Progenitor cell of endocrine pancreas (in vitro differentiated cells): ENCODE measurements at places on chromosomes 3 and 15. TPM values are rescaled to one million over a fixed set of nuclear protein-coding genes. Genes with fewer than 3 reads are reported as not detected.

The CLDN1 gene
- total RNA-seq: 37.8 and 38.0 TPM in 2 replicates

The DNAJC13 gene
- 37.3 and 43.0 TPM in 2 replicates for total RNA-seq

The GABRB3 gene
- total RNA-seq: 20.9 and 23.2 TPM in 2 replicates

The IL17RB gene
- 10.9 and 11.1 TPM in 2 replicates for total RNA-seq

The HTR3E gene
- total RNA-seq: not detected in 2 replicates

DNA sequence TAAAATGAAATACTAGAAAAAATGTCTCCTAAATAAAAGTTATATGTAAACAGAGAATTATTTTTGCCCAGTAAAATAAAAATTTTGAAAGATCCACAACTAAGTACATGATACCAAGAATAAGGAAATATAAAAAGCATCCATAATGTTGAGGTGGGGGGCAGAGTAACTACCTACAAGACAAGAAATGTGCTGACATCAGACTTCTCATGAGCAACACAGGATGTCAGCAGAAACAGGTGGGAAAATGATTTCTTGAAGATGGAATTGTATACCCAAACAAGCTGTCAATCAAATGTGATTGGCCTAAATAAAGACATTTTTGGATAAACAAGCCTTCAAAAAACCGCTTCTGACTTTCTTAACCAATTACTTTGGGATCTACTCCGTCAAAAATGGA lies 143.9 kb upstream of the LIPC start:
- no peak overlapping the region for H3K4me3 ChIP-seq
- H3K27me3 ChIP-seq: no peaks in the 10 kb centered on the region
- no peaks in the 10 kb centered on the region for H3K36me3 ChIP-seq
- H3K27ac ChIP-seq: no peak overlapping the region

GRCh38 chr3:47711596-47711995 lies 70.1 kb downstream of the SMARCC1 start:
- no peaks in the 10 kb centered on the region for H3K4me1 ChIP-seq
- no peak overlapping the region for H3K4me3 ChIP-seq
- no peaks in the 10 kb centered on the region for H3K27me3 ChIP-seq
- no peak overlapping the region for H3K27ac ChIP-seq
- DNase-seq: no peak

GRCh38 chr3:102018551-102018950 lies 169.2 kb downstream of the NFKBIZ start:
- peaks cover 3% of the 10 kb centered on the region for H3K27me3 ChIP-seq
- DNase-seq: no peak
- H3K4me3 ChIP-seq: no peak overlapping the region
- H3K4me1 ChIP-seq: no peaks in the 10 kb centered on the region
- H3K36me3 ChIP-seq: no peaks in the 10 kb centered on the region

DNA sequence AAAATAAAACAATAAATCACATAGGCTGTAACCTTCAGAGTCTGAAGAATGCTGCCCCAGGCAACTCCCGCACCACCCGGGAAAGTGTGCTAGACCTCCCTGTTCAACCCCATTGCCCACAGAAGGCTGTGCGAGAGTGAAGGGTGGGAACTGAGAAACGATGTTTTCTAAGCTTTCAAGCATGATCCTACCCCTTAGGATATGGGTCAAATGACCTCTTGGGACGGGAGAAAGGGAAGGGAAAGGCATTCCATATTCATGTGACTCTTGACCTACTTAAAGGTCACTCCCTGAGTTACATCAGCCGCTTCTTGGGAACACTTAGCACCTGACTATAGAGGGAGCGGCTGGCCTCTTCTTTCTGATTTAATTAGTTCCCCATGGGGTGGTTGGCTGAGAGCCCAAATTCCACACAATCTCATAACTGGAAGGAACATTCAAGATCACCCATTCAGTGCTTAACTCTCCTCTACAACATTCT lies 114.7 kb upstream of the SLC24A5 start:
- H3K4me3 ChIP-seq: no peak overlapping the region
- peaks cover 6% of the 10 kb centered on the region for H3K4me1 ChIP-seq
- DNase-seq: no peak

DNA sequence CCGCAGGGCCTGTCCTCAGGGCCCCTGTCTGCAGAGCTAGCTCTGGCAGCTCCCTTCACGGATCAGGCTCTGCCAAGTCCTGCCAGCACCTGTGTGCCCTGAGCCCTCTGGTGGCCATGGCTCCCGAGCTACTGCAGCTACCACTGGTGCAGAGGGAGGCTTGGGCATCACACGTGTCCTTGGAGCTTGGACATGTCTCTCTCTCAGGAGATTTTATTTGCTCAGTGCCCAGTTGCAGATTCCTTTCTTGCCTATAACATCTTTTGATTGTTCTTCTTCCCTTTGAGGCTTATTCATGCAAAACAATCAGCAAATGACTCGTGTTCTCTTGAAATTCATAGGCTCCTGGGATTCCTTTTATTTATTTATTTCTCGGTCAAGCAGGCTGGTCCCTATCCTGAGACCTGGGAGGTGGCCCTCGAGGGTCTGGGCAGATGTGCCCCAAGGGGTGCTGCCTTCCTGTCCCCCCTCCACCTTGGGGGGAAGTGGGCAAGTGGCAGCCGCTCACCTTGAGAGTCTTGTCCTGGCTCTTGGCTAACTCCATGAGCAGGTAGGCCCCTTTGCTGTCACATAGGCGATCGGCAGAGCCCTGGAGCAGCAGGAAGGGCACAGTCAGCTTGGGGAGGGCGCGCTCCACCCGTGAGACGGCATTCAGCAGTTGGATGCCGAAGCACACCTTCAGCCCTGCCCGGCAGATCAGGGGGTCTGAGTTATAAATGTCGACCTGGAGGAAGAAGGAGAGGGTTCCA lies 21.9 kb downstream of the ABTB1 start:
- H3K27me3 ChIP-seq: peaks cover 8% of the 10 kb centered on the region
- H3K4me3 ChIP-seq: no peak overlapping the region
- no peak overlapping the region for H3K27ac ChIP-seq
- peaks cover 1% of the 10 kb centered on the region for H3K4me1 ChIP-seq

DNA sequence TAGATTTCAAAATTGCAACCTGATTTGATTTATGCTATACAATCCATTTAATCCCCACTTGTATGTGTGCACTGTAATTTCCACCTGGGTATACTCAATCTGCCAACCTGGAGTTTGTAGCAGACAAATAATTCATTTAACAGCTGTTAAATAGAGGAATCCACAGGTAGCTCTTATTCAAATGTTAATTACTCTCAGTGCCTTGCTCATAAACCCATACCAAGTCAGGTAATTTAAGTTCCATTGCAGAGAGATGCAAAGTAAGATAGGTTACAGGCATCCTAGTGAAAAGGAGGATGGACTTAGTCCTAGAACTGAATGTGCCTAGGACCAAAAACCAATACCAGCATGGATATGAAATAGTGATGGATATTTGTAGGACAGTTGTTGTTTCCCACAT lies 674.2 kb downstream of the TBL1XR1 start:
- H3K27ac ChIP-seq: no peak overlapping the region
- H3K4me1 ChIP-seq: no peaks in the 10 kb centered on the region

DNA sequence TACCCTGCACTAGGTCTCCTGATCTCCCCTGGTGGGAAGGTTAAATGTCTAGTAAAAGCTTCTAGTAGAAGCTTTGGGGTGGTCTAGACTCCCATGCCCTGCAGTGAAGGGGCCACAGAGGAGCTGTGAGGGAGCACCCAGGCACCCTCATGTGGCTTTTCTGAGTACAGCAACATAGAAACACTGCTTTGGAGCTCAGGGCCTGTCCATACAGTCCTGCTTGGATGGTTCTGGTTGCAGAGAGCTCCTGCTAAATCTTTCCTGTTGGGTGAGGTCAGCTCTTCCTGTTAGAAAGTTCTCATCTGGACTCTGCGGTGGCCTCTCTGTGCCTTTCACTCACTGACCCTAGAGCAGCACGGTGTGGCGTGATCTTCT lies 47.8 kb downstream of the GPD1L start:
- no peak overlapping the region for H3K4me3 ChIP-seq
- no peak for DNase-seq
- peaks cover 3% of the 10 kb centered on the region for H3K27me3 ChIP-seq
- no peaks in the 10 kb centered on the region for H3K4me1 ChIP-seq
- H3K36me3 ChIP-seq: peaks cover 4% of the 10 kb centered on the region
- no peak overlapping the region for H3K27ac ChIP-seq

GRCh38 chr3:177830411-177830849 lies 633.1 kb upstream of the TBL1XR1 start:
- H3K27ac ChIP-seq: peak overlapping the region; percentile 21
- DNase-seq: no peak
- no peak overlapping the region for H3K4me3 ChIP-seq
- H3K36me3 ChIP-seq: no peaks in the 10 kb centered on the region
- H3K4me1 ChIP-seq: peaks cover 51% of the 10 kb centered on the region
- no peaks in the 10 kb centered on the region for H3K27me3 ChIP-seq

DNA sequence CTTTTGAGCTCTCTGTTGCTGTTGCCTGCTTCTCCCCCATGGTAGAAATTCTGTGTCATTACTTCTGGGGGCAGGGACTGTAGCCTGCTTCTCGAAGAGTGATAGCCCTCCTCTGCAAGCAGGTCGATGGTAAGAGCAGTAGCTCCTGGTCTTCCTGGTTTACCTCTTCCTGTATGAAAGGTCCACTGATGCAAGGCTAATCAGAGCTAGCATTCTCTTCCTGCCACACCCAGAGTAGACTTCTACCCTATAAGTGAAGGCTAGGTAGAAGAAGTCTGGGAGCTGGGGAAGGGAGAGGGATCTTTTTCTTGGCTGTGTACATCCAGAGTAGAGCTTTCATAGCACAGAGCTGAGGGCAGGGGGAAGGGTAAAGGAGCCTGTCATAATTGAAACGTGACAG lies 357.0 kb downstream of the SQOR start:
- DNase-seq: no peak
- H3K27me3 ChIP-seq: no peaks in the 10 kb centered on the region
- H3K36me3 ChIP-seq: peaks cover 1% of the 10 kb centered on the region
- no peak overlapping the region for H3K27ac ChIP-seq
- no peaks in the 10 kb centered on the region for H3K4me1 ChIP-seq

- H3K36me3 ChIP-seq: peaks cover 2% of the 10 kb centered on the region
- H3K4me1 ChIP-seq: no peaks in the 10 kb centered on the region
- no peak overlapping the region for H3K4me3 ChIP-seq
These were observed 57.3 kb downstream of the DIPK2A start for GRCh38 chr3:144028798-144029411.

GRCh38 chr3:10700821-10701220 lies 115.2 kb upstream of the SLC6A11 start:
- peaks cover 84% of the 10 kb centered on the region for H3K27me3 ChIP-seq
- H3K27ac ChIP-seq: no peak overlapping the region
- no peaks in the 10 kb centered on the region for H3K4me1 ChIP-seq
- no peak overlapping the region for H3K4me3 ChIP-seq
